ENCODE measurements at places on chromosomes 7 and 10. TPM values are rescaled to one million over a fixed set of nuclear protein-coding genes. Genes with fewer than 3 reads are reported as not detected.

Gene CDC14C
- not detected for total RNA-seq

GRCh38 chr7:66731986-66732385 lies 8.5 kb upstream of the RABGEF1 start:
- H3K27ac ChIP-seq, result no peak overlapping the region
- no peak for DNase-seq
- peaks cover 26% of the 10 kb centered on the region for H3K36me3 ChIP-seq
- H3K4me3 ChIP-seq, result no peak overlapping the region
- H3K27me3 ChIP-seq, result no peaks in the 10 kb centered on the region

GRCh38 chr7:140526214-140526613 lies 46.9 kb upstream of the MKRN1 start:
- H3K4me1 ChIP-seq, result peaks cover 5% of the 10 kb centered on the region
- H3K4me3 ChIP-seq, result no peak overlapping the region
- no peak overlapping the region for H3K27ac ChIP-seq
- no peak for DNase-seq

GRCh38 chr7:76261931-76262330 lies 40.5 kb upstream of the HSPB1 start:
- no peak overlapping the region for H3K27ac ChIP-seq
- no peak for DNase-seq
- no peaks in the 10 kb centered on the region for H3K4me1 ChIP-seq
- H3K27me3 ChIP-seq, result peaks cover 41% of the 10 kb centered on the region
- no peaks in the 10 kb centered on the region for H3K36me3 ChIP-seq
- H3K4me3 ChIP-seq, result no peak overlapping the region

Measured in type B pancreatic cell (in vitro differentiated cells).